Endothelial cell of umbilical vein (primary cell): ENCODE measurements at places on chromosomes 5 and 9.
A peak's percentile ranks its signal among the peaks of the same experiment; 100 is the strongest.

DNA sequence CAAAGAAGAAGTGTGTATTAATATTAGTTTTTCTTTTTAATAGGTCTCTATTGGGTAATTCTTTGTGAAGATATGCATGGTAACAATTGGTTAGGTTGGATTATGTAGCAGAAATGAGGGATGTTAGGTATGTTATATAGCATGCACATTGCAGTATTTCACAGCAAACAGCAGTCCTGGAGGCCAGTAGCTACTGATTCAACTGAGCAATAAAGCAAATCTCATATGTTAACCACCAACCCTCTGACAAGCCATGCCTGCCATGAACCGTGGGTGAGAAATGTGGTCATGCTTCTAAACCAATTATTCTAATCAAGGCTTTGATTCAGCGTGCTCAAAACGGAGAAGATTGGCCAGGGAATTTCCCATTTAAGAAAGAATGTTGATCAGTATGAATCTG is 313.0 kb upstream of the CDH6 start:
- H3K4me3 ChIP-seq, result no peak overlapping the region
- DNase-seq, result no peak
- no peaks in the 10 kb centered on the region for H3K4me1 ChIP-seq
- no peak overlapping the region for H3K27ac ChIP-seq
- no peaks in the 10 kb centered on the region for H3K36me3 ChIP-seq

DNA sequence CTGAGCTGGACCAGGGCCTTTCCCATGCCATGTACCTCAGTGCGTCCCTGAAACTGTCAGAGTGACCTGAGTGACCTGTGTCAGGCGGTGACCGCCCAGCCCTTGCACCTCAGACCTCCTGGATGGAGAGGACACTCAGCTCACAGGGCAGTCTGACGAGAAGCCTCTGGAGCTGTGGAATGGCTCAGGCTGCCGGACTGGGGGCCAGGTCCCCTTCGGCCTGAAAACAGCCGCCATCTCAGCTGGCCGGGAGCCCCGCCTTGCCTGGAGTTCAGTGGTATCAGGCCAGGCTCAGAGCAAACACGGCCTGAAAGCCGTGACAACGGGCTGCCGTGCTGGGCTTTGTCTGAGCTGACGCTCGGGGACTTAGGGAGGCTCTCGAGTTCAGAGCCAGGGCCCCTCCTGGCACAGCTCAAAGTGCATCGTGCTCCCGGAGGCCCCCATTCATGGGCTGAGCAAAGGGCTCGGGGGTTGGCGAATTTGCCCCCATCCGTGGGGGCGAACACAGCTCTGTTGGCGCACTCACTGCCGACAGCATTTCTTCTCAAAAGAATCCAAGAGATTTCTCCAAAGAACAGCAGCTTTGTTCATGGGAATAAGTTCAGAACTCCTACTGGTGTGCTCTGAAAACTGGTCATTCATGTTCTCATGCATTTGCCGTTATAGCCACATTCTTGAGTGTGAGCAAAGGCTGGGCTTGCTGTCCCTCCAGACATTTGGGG is 8.4 kb upstream of the SLC9A3 start:
- H3K27me3 ChIP-seq, result peaks cover 13% of the 10 kb centered on the region
- no peaks in the 10 kb centered on the region for H3K36me3 ChIP-seq
- H3K27ac ChIP-seq, result no peak overlapping the region

- no peak overlapping the region for H3K4me3 ChIP-seq
- peaks cover 26% of the 10 kb centered on the region for H3K27me3 ChIP-seq
- no peak for DNase-seq
- H3K27ac ChIP-seq, result no peak overlapping the region
These were observed 143.3 kb downstream of the SEC61B start for GRCh38 chr9:99365233-99365980.

DNA sequence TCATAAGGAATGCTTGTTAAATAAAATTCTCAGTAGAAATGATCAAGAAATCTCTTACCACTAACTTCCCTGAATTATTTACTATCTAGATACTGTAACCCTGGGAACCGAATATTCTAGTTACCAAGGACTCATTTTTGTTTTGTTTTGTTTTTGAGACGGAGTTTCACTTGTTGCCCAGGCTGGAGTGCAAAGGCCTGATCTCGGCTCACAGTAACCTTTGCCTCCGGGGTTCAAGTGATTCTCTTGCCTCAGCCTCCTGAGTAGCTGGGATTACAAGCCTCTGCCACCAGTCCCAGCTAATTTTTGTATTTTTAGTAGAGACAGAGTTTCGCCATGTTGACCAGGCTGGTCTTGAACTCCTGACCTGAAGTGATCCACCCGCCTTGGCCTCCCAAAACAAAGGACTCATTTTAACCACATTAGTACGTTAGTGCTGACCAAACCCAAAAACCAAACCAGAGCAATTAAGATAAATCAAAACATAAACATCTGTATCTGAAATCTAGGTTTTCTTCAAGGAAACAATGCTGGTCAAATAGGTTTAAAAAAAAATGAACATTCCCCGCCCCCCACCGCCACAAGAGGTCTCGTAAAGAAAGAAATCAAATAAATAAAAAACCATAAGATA is 3.7 kb downstream of the TXN start:
- H3K36me3 ChIP-seq, result peaks cover 4% of the 10 kb centered on the region
- no peak for DNase-seq
- no peaks in the 10 kb centered on the region for H3K27me3 ChIP-seq
- H3K4me3 ChIP-seq, result no peak overlapping the region
- H3K4me1 ChIP-seq, result peaks cover 20% of the 10 kb centered on the region

DNA sequence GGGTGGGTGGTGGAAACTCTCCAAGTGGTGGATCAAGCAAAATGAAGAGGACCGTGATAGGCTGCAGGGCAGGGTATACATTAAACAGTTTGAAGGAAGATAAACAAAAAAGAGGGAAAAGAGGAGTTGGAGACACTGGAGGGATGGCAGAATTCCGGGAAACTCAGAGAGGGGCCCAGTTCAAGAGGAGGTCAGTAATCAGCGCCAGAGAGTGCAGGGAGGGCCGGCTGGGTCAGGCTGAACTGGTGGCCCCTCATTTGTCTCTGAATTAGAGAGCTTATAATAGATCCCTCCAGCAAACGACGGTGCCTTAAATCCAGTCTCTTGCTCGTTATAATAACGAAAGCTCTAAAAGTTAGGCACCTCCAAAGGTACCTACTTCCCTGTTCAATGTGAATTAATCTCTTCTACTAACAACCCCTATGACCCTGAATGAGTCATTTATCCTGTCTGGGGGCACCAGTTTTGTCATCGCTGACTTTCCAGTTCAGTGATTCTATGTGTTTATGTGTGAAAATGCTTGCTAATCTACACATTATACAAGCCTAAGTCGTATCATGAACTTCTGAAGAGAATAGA is 2.4 kb upstream of the ZSWIM6 start:
- H3K4me1 ChIP-seq, result peaks cover 47% of the 10 kb centered on the region
- H3K27me3 ChIP-seq, result no peaks in the 10 kb centered on the region
- H3K27ac ChIP-seq, result peak overlapping the region; percentile 89
- H3K4me3 ChIP-seq, result peak overlapping the region; percentile 53

DNA sequence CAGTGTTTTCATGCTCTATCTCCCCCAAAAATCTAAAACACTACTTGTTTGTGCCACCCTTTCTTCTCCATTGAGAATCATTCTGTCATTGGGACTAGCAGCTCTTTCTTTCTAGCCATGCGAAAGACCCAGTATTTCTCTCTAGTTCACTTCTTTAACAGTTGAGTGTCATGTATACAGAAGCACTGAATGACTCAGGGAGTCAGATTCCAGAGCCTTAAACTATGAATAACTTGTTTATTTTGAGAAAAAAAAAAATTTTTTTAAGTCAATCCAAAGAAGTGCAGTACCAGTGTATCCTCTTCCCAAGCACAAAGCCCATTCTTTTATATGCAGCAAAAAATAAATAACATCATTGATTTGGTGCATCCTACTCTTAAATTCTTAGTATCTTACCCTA is 415.4 kb upstream of the GRAMD2B start:
- no peak overlapping the region for H3K4me3 ChIP-seq
- H3K27ac ChIP-seq, result no peak overlapping the region
- no peak for DNase-seq
- H3K36me3 ChIP-seq, result no peaks in the 10 kb centered on the region

- no peaks in the 10 kb centered on the region for H3K36me3 ChIP-seq
- H3K4me3 ChIP-seq, result no peak overlapping the region
- no peak for DNase-seq
- H3K27ac ChIP-seq, result peak overlapping the region; percentile 100
- peaks cover 67% of the 10 kb centered on the region for H3K4me1 ChIP-seq
These were observed 53.1 kb downstream of the LHFPL2 start for GRCh38 chr5:78595458-78595921.

DNA sequence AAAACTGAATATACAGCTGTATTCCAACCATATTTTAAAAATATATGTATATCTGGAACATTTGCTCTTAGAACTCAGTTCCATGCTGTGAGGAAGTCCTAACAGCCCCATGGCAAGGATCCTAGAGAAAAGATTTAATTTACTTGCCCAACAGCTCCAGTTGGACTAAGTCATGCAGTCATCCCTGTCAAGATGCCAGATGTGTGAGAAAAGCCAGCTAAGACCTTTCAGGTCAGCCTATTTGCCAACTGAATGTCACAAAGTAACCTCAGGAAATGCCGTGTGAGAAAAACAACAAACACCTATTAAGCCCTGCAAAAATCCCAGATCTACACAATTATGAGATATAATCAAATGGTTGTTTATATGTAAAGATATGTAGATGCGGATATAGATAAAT is 416.3 kb downstream of the NR2F1-AS1 start:
- H3K4me3 ChIP-seq, result no peak overlapping the region
- peak; percentile 80 for DNase-seq
- H3K36me3 ChIP-seq, result no peaks in the 10 kb centered on the region
- peaks cover 45% of the 10 kb centered on the region for H3K4me1 ChIP-seq
- H3K27ac ChIP-seq, result peak overlapping the region; percentile 100

- H3K4me3 ChIP-seq, result no peak overlapping the region
- no peak for DNase-seq
- H3K27ac ChIP-seq, result no peak overlapping the region
- no peaks in the 10 kb centered on the region for H3K36me3 ChIP-seq
- no peaks in the 10 kb centered on the region for H3K4me1 ChIP-seq
These were observed 75.7 kb downstream of the ZNF608 start for GRCh38 chr5:124670722-124671184.

GRCh38 chr9:108436448-108436847 is 419.3 kb downstream of the ACTL7B start:
- no peak overlapping the region for H3K27ac ChIP-seq
- DNase-seq, result no peak
- H3K4me1 ChIP-seq, result peaks cover 5% of the 10 kb centered on the region

DNA sequence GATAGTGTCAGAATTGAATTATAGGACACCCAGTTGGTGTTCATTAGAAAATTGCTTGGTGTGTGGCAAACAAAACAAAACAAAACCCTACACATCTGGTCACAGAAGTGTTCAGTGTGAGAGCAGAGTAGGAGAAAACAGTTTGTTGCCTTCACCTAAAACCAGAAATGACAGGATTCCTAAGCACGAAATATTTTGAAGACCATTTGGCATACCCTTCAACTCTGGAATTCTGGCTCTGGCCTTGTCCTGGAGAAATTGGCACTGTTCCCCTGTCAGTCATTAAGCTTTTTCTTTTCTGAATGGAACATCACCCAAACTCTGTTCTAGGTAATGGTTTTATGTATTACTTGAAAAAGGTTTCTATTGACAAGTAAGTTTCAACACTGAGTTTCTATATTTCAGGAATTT is 110.2 kb upstream of the PCA3 start:
- H3K4me3 ChIP-seq, result no peak overlapping the region
- DNase-seq, result peak; percentile 30
- H3K4me1 ChIP-seq, result peaks cover 55% of the 10 kb centered on the region
- peak overlapping the region; percentile 87 for H3K27ac ChIP-seq
- no peaks in the 10 kb centered on the region for H3K36me3 ChIP-seq
- no peaks in the 10 kb centered on the region for H3K27me3 ChIP-seq

GRCh38 chr9:96856363-96857286 is 2.3 kb upstream of the ZNF782 start:
- no peak overlapping the region for H3K4me3 ChIP-seq
- DNase-seq, result peak; percentile 63
- H3K27ac ChIP-seq, result no peak overlapping the region
- peaks cover 11% of the 10 kb centered on the region for H3K4me1 ChIP-seq

DNA sequence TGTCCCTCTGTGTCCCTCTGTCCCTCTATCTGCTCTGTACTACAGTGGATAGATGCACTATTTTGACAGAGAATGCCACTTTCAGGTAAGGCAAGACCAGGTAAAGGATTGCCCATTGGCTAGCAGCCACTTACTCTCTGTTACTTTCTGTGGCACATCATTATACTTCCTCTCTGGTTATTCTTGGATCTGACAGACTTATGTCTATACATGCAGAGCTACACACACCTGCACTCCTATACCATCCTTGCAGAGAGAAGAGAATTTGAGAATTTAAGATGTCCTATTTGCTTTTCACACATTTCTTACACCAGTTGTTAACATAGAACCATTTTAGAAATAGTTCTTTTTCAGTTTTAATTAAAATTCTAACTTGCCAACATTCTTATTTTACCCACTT is 163.7 kb upstream of the SLC12A2 start:
- no peaks in the 10 kb centered on the region for H3K27me3 ChIP-seq
- DNase-seq, result no peak
- peaks cover 6% of the 10 kb centered on the region for H3K4me1 ChIP-seq
- no peak overlapping the region for H3K4me3 ChIP-seq

GRCh38 chr5:155264809-155265208 is 251.3 kb downstream of the KIF4B start:
- H3K27me3 ChIP-seq, result no peaks in the 10 kb centered on the region
- no peak overlapping the region for H3K4me3 ChIP-seq
- no peak overlapping the region for H3K27ac ChIP-seq
- no peak for DNase-seq

GRCh38 chr5:157598350-157598936 is 22.9 kb upstream of the ADAM19 start:
- no peak overlapping the region for H3K27ac ChIP-seq
- peaks cover 28% of the 10 kb centered on the region for H3K4me1 ChIP-seq
- no peak for DNase-seq
- H3K27me3 ChIP-seq, result no peaks in the 10 kb centered on the region
- H3K4me3 ChIP-seq, result no peak overlapping the region

DNA sequence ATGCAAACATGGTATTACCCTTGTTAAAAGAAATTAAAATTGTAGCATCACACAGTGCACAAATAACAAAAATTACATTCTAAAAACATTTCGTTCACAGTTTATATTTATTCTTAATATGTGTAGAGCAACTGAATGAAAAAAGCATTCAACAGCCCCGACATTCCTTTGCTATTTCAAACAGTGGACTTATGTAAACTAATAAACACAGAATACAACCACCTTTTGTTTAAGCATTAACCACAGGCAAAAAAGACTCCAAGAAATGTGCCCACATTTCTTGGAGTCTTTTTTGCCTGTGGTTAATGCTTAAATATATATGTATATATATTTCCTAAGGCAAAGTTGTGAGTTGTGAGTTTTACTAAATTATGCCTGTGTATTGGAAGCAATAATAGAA is 532.5 kb upstream of the DAP start:
- DNase-seq, result no peak
- no peaks in the 10 kb centered on the region for H3K27me3 ChIP-seq
- H3K4me3 ChIP-seq, result no peak overlapping the region

DNA sequence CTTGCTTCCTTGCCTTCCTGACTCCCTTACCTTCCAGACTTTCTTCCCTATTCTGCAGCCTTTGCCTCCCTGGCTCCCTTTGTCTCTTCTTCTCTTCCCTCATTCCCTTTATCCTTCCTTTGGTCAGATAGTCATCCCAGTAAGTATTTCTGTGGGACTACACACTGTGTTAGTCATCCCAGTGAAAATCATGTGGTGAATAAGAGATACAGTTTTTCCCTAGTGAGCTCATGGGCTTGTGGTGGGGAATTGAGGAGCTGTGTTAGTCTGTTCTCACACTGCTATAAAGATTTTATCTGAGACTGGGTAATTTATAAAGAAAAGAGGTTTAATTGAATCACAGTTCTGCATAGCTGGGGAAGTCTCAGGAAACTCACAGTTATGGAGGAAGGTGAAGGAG is 109.8 kb upstream of the EDIL3 start:
- no peaks in the 10 kb centered on the region for H3K27me3 ChIP-seq
- H3K36me3 ChIP-seq, result no peaks in the 10 kb centered on the region
- H3K4me1 ChIP-seq, result no peaks in the 10 kb centered on the region
- no peak overlapping the region for H3K27ac ChIP-seq
- H3K4me3 ChIP-seq, result no peak overlapping the region
